Activated naive CD4-positive, alpha-beta T cell treated with anti-CD3 and anti-CD28 coated beads, Interleukin-2, amount 50 U/mL, for 16 hours (primary cell): ENCODE measurements at places on chromosomes 12 and 14.

GRCh38 chr12:117100251-117100650 is 1.0 kb upstream of the TESC start:
- DNase-seq = no peak

DNA sequence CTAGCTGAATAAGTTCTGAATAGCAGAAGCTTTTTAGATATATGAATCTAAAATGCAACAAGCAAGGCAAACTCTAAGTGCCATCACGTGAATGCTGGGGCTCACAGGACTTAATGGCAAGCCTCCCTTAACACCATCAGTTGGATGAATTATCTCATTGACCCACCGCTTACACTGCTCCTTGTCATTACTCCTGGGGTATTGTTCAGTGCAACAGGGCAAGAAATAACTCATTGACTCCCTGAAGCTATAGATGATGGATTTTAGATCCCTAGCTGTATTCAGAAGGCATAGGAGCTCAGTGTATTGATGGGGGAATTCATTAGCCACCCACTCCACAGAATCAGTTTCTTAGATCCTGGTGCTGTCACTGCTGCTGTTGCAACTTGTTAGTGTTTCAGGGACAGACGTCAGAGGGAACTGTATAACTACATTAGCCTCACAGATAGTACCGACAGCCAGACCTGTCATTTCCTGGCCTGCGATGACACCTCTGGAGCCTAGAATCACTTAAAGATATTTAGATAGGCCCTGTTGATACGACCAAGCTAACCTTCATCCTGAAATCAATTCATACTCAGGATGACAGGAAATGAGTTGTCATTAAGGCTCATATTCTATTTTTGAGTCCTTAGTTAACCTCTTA is 735.3 kb downstream of the DIO2 start:
- DNase-seq = no peak

GRCh38 chr14:39381366-39381765 is 50.9 kb downstream of the FBXO33 start:
- DNase-seq = no peak

DNA sequence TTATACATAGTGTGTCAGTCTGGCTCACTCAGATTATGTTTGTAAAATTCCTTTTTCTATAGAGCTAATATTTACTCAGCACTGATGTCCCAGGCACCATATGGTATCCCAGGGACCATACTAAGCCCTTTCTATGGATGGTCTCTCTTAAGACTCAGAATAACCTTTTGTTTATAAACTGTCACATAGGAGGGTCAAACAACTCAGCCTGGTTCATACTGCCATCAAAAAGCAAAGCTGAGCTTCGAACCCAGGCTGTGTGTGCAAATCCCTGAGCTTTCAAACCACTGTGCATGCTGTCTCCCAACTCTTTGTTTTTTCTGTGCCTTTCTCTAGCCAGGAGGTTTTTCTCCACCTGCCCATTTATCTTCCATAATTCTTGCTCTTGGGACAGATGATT is 135.6 kb upstream of the ARHGAP5 start:
- DNase-seq = no peak

DNA sequence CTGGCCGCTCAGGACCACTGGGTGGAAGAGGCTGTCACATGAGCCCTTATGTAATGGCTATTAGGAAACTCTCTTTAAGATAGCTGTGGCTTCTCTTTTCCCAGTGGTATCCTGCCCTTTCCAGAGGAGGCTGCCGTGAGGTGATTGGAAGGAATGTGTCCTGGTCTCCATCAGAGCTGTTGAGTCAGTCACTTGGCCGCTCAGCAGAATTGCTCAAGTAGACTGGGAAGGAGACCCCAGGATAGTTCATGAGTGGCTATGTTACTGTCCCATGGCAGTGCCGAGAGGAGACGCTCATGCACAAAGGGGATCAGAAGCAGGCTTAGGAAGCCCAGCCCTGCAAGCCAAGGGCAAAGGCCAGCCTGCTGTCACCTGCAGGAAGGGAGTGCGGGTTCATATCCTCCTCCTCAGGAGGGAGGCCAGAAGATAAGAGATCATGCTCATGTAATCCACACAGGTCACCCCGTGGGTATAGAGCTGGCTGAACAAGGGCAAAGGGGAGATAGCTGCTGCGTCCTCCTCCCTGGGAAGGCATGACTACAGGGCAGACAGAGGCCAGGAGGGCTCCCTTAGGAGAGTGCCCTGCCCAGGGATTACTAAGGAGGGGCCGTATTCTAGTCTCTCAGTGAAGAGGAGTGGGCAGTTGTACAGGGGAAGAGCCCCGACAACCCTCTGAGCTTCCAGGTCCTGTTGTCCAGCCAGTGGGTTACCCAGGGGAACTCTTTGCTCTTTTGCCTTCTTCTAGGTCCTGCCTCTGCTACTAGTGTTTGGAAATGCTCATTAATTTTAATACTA is 137.0 kb upstream of the MAX start:
- no peak for DNase-seq

DNA sequence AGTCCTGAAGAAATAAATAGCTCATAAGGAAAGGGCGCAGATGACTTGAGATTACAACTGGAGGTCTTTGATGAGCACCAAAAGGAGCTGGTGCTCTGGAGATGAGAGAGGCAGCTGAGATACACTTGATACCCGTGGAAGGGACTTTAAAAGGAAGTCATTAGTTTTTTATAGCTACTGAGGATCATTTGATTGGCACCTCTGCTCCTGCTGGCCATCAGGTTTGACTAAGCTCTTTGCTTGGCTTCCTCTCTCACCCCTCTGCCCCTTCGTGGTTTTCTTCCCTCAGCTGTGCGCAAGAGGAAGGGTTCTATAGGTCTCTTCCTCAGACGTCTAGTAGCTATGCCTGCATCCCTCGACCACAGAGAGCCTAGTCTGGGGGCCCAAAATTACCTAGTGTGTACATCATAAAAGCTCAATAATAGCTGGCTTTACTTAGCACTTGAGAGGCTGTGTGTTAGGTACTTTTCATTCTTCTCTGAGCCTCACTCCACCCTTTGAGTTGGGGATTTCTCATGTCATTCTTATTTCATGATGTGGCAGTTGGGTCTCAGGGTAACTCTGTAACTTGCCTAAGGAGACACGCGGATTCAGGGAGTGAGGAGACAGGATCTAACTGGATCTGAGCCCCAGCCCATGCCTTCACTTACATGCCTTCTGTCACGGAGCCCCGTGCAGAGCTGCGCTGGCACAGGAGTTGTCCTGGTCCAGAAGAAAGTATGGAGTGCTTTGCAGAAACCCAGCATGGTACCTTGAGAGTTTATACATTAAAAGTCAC is 68.4 kb upstream of the ASPG start:
- no peak for DNase-seq

- DNase-seq = peak; percentile 14
These were observed 1089.1 kb downstream of the SLC6A15 start for GRCh38 chr12:83823386-83824045.

- no peak for DNase-seq
These were observed 95.8 kb downstream of the NELL2 start for GRCh38 chr12:44780221-44780790.

GRCh38 chr14:67269298-67270060 is 28.2 kb downstream of the PALS1 start:
- no peak for DNase-seq

DNA sequence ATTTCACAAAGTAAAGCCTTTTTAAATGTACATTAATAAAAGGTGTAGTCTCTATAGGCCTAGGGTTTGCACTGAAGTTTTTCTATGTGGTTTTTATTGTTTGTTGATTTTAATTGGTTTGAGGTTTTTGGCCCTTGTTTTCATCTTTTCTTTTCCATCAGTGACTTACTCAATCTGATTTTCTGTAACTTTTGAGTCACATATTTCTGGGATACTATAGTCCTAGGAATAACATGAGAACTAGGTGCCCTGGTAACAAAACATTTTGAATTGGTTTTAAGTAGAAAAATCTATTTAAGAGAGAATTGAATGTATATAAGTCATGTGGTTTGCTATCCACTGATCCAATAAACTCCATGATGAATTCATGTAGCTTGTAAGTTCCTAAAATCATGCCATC is 311.9 kb downstream of the CEP128 start:
- no peak for DNase-seq

DNA sequence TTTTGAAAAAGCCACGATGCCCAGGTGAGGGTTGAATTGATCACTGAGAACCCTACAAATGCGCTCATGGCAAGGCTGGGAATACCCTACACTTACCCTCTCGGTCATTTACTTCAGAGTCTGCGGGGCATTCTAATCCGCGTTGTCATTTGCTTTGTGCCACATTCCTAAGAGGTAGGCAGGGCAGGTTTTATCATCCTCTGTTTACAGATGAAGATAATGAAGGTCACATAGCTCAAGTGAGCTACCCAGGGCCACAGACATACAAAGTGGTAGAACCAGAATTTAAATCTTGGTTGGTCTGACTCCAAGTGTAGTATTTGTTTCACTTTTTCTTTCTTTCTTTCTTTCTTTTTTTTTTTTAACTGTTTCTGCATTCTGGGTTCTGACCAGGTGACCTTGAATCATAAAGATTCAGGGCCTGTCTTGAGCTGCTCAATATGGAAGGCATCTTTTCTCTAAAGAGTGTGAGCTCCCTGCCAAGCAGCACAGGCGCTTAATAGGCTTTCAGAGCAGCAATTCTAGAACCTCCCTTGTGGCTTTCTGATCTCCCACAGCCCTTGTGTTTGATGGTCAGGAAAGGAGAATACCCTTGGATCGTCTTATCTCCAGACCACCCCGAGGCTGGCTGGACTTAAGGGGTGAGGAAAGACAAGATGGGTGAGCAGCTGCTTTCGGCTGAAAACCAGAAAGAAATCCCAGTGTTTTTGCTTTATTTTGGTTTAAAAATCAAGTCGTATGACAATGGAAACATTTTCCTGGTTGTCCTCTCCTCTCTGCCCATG is 662 bp upstream of the BATF start:
- DNase-seq = no peak

DNA sequence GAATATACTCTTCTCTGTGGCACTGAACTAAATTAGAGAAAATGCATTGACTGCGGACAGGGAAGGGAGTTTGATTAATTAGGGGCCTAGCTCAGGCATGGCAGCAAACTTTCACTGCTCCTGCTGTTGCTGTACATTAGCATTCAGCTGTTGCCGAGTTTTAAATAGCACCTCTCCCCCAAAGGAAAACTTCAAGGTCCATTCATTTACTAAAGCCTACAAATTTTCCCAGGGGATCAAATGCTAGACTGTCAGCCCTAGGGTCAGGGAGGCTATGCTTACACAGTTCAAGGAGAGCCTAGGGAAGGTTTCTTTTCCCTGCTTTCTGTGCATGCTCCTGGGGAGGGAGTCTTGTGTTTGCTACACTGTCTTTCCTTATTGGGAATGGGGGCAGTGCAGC is 60.0 kb upstream of the GZMB start:
- no peak for DNase-seq

DNA sequence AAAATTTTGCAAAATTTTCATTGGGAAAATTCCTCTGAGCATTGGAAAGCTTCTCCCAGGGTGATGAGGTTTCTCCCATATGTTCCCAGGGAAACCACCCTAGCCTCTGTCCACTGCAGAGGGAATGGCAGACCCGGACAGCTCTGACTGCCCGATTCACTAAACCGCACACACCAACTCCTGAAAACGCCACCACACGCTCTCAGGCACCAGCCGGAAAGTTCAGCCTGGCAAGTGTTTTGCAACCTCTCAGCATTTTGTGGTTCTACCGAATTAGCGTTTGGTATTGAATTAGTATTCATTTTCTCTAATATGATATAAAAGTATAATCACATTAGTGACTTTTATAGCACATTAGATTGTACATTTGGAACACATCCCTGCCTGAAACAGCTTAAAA is 213.4 kb downstream of the PHETA1 start:
- DNase-seq = no peak

GRCh38 chr12:131510431-131510830 is 200.5 kb upstream of the SFSWAP start:
- no peak for DNase-seq

DNA sequence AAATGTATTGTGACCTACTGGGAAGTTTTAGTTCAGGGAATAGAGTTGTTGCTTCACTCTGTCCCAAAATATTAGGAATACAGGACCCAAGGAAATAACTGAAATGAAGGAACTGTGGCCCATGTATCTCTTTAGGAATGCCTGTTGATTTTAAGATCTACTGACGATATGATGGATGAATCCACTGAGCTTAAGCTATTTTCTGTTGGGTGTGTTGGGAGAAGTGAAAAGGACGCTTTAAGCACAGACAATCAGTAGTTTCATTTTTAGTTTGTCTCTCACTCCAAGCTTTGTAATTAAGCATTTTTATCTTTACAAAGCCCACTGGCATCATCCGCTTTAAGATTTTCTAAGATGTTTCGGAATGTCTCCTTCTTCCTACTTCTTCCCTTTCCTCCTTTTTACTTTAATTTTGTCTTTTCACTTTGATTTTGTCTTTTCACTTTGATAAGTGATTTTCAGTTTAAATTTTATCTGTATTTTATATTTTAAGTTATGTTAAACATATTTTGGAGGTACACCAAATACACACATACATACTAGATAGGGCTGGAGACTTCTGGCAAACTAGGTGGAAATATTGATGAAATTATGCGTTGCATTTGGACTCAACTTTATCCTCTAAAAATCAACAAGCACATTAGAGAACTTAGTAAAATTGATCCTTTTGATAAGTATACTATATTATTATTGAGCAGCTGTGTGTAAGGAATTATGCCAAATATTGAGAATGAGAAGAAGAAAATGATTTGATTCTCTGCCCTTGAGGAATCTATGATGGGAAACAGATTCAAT is 52.3 kb upstream of the USP44 start:
- no peak for DNase-seq

DNA sequence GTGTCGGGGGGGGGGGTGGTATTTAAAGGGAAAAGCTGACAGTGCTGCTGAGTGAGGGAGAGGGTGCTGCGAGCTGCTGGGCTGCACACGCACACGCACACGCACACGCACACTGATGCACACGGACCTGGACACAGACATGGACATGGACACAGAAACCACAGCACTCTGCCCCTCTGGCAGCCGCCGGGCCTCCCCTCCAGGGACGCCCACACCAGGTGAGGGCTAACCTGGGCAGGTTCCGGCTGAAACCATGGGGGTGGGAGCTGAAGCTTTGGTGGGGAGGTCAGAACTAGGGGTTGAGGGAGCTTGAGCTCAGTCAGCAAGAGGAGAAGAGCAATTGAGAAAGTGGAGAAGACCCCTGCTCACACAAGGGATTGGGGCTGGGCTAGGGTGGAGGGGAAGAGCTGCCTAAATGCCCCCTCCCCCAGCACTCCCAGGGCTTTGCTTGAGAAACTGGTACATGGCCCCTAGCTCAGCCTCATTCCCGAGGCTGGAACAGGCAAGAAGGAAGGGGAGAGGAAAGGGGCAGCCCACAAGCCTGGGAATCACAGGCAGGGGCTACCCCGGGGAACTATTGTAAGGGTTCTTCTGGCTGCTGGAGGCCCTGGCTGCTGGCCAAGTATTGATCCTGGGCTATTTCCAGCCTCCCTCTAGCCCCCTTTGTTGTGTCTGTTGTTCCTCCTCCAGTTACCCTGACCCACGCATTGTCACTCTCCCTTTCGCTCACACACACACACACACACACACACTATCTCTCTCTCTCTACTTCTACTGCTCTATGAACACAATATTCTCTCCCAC is at the start of gene REM2:
REM2 (plus strand) TSS at position 50 of the 804 bp plus-strand sequence; CDS start at position 116, 66 bp downstream.
- no peak for DNase-seq

GRCh38 chr14:104600141-104600643 is 4.4 kb downstream of the TMEM179 start:
- no peak for DNase-seq
